ENCODE measurements at places on chromosomes 13 and 19.

GRCh38 chr19:3538258-3538929 lies 580 bp upstream of the TEKTIP1 start:
- DNase-seq: no peak

GRCh38 chr19:17778251-17778967 lies 16.5 kb upstream of the B3GNT3 start:
- no peak for DNase-seq

GRCh38 chr13:29594710-29595379 lies 643 bp downstream of the SLC7A1 start:
- DNase-seq: peak; percentile 61

GRCh38 chr19:53965091-53965490 lies 2.4 kb downstream of the CACNG8 start:
- no peak for DNase-seq

GRCh38 chr13:109123971-109124370 lies 494.6 kb downstream of the MYO16 start:
- no peak for DNase-seq

GRCh38 chr19:41133260-41133659 lies 19.0 kb downstream of the CYP2F1 start:
- no peak for DNase-seq

GRCh38 chr13:102609696-102610095 lies 12.9 kb downstream of the TPP2 start:
- DNase-seq: no peak

Measured in activated gamma-delta T cell (primary cell).